ENCODE measurements at places on chromosomes 11 and 22. TPM values are rescaled to one million over a fixed set of nuclear protein-coding genes. Genes with fewer than 3 reads are reported as not detected.

Gene SPDYC
- not detected for total RNA-seq

Gene OR2AT4
- total RNA-seq: not detected

Gene RAD9A
- total RNA-seq: 2.0 TPM

Gene SNX19
- total RNA-seq: 90.0 TPM

Gene KRTAP5-11
- total RNA-seq: not detected

Gene DTX4
- total RNA-seq: 2.5 TPM

Gene DESI1
- total RNA-seq: 14.5 TPM

Gene NAALAD2
- not detected for total RNA-seq

Gene IGLL1
- total RNA-seq: not detected

Gene TSKU
- total RNA-seq: 6.8 TPM

Gene PAAF1
- total RNA-seq: 15.1 TPM

Gene C22orf31
- total RNA-seq: not detected

Gene LMF2
- 16.8 TPM for total RNA-seq

Gene PDE3B
- total RNA-seq: 1.1 TPM

Gene DKK3
- 453 TPM for total RNA-seq

Gene RAB38
- 6.5 TPM for total RNA-seq

Gene KCNJ11
- total RNA-seq: not detected
